ENCODE measurements at places on chromosomes 5 and 9. TPM values are rescaled to one million over a fixed set of nuclear protein-coding genes. Genes with fewer than 3 reads are reported as not detected.
A peak's percentile ranks its signal among the peaks of the same experiment; 100 is the strongest.

LCN1 gene
- not detected for total RNA-seq

SURF2 gene
- 9.9 TPM for total RNA-seq

DNA sequence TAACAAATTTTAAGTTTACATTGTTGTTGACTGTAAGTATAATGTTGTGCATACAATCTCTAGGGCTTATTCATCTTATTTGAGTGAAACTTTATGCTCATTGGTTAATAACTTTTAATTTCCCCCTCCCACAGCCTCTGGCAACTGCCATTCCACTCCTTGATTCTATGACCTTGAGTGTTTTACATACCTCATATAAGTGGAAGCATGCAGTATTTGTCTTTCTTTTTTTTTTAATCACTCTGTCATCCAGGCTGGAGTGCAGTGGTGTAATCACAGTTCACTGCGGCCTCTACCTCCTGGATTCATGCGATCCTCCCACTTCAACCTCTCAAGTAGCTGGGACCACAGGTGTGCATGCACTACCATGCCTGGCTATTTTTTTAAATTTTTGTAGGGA is 83.9 kb downstream of the KCTD16 start:
- H3K4me3 ChIP-seq = no peak overlapping the region
- no peaks in the 10 kb centered on the region for H3K27me3 ChIP-seq
- no peaks in the 10 kb centered on the region for H3K4me1 ChIP-seq
- H3K36me3 ChIP-seq = no peaks in the 10 kb centered on the region
- DNase-seq = no peak

- H3K27ac ChIP-seq = no peak overlapping the region
- no peaks in the 10 kb centered on the region for H3K27me3 ChIP-seq
- H3K36me3 ChIP-seq = no peaks in the 10 kb centered on the region
- H3K4me3 ChIP-seq = no peak overlapping the region
Observed at GRCh38 chr9:124079176-124079925, 67.8 kb downstream of the LHX2 start.

DNA sequence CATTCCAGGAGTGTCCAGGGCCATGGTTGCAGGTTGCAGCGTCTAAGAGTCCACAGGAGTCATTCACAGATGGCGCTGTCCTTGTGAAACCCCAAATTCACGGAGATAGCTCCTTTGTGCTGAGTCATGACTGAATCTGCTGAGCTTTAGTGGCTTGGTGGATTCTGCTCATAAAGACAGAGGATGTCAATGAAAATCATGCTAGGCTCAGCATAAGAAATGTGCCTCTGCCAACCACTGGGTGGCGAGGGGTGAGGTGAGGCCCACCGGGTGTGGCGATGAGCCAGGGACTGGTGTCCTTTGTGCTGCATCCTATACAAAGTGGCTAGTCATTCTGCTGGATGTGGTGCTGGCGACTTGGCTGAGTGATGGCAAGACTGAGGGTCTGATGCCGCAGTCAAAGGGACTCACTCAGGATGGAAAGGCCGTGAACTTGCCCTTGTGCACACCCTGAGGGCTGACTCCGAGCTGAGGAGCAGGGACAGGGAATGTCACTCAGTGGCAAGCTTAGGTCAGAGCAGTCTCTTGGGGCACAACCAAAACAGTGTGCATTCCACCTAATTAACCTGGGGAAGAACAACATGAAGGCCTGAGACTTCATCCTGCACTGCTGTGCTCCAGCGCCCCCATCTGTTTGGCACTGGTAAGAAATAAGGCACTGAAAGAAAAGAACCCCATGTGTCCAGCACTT is 71.5 kb downstream of the DAP start:
- H3K4me3 ChIP-seq = no peak overlapping the region
- H3K27ac ChIP-seq = no peak overlapping the region
- no peaks in the 10 kb centered on the region for H3K27me3 ChIP-seq
- no peak for DNase-seq

- H3K36me3 ChIP-seq = no peaks in the 10 kb centered on the region
- H3K27ac ChIP-seq = no peak overlapping the region
- H3K4me1 ChIP-seq = no peaks in the 10 kb centered on the region
- no peak for DNase-seq
Observed at GRCh38 chr9:95801797-95802196, 73.7 kb upstream of the ERCC6L2 start.

- DNase-seq = no peak
- no peaks in the 10 kb centered on the region for H3K36me3 ChIP-seq
- H3K4me1 ChIP-seq = no peaks in the 10 kb centered on the region
- H3K4me3 ChIP-seq = no peak overlapping the region
Observed at GRCh38 chr9:119601632-119602031, 232.4 kb upstream of the BRINP1 start.

GRCh38 chr5:61576556-61576955 is 244.5 kb downstream of the ZSWIM6 start:
- no peak for DNase-seq
- no peak overlapping the region for H3K27ac ChIP-seq
- no peaks in the 10 kb centered on the region for H3K36me3 ChIP-seq
- H3K4me1 ChIP-seq = no peaks in the 10 kb centered on the region
- H3K4me3 ChIP-seq = no peak overlapping the region

DNA sequence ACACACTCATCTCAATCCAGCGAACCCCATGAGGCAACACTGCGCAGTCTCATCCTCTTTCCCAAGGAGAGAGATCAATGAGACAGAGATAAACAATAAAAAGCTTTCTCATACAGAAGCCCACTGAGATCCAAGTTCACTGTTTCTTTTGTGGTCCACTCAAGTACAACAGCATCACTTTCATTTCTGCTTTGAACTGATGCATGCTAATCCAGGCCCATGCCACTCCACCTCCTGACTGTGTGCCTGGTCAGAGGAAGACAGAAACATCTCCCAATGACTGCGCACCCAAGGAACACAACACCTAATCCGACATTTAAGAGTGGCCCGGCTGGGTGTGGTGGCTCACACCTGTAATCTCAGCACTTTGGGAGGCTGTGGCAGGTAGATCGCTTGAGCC is 104.0 kb downstream of the SERINC5 start:
- no peaks in the 10 kb centered on the region for H3K27me3 ChIP-seq
- no peaks in the 10 kb centered on the region for H3K4me1 ChIP-seq
- peaks cover 5% of the 10 kb centered on the region for H3K36me3 ChIP-seq
- DNase-seq = no peak
- H3K27ac ChIP-seq = no peak overlapping the region

TMEM174 gene
- total RNA-seq = not detected

GRCh38 chr5:38465702-38466423 is 90.6 kb downstream of the LIFR start:
- no peaks in the 10 kb centered on the region for H3K27me3 ChIP-seq
- no peak for DNase-seq
- H3K27ac ChIP-seq = peak overlapping the region; percentile 95
- peaks cover 1% of the 10 kb centered on the region for H3K4me1 ChIP-seq
- H3K36me3 ChIP-seq = no peaks in the 10 kb centered on the region
- no peak overlapping the region for H3K4me3 ChIP-seq

DNA sequence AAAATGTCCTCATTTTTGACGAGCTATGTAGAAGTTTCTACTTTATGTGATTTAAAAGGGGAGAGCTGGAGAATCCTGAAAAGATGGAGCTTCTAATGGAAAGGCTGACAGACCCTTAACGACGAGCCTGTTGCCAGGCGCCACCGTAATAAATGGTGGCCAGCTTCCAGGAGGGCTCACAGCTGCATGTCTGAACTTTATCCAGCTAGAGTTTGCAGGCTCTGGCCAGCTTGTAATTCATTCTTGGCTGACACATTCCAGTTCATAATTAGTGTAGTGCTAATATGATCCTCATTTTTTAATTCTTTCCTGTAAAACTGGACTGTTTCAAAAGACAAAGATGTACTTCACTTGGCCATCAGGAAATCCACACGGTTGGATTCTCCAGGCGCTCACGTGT is 246.7 kb downstream of the GAS1 start:
- peak; percentile 81 for DNase-seq
- no peaks in the 10 kb centered on the region for H3K36me3 ChIP-seq
- H3K27me3 ChIP-seq = no peaks in the 10 kb centered on the region
- H3K4me3 ChIP-seq = no peak overlapping the region
- H3K27ac ChIP-seq = no peak overlapping the region

- H3K4me3 ChIP-seq = no peak overlapping the region
- no peaks in the 10 kb centered on the region for H3K4me1 ChIP-seq
- H3K27ac ChIP-seq = no peak overlapping the region
- DNase-seq = no peak
- H3K36me3 ChIP-seq = peaks cover 10% of the 10 kb centered on the region
- H3K27me3 ChIP-seq = no peaks in the 10 kb centered on the region
Observed at GRCh38 chr5:37116359-37116758, 132.8 kb downstream of the CPLANE1 start.

ADGRD2 gene
- total RNA-seq = not detected

NTNG2 gene
- total RNA-seq = 5.3 TPM

DNA sequence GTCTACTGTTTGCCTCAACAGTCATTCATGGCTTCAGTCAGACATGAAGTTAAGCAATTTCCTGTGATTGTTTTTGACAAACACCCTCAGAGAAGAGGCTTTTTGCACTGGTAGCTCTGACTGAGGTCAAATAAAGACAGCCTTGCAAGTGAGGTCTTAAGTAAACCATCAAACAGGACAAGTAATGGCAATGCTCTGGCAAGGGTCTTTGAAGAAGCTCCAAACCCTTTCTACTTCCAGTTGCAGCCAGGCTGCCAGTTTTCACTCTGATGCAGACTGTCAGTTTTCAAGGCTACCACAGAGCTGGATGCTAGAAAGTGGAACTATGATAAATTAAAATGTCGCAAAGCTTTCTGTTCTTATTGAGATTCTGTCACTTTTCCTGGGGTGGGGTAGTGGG is 421.5 kb upstream of the PTGER4 start:
- H3K27ac ChIP-seq = no peak overlapping the region
- H3K27me3 ChIP-seq = no peaks in the 10 kb centered on the region
- no peaks in the 10 kb centered on the region for H3K4me1 ChIP-seq
- no peaks in the 10 kb centered on the region for H3K36me3 ChIP-seq

- DNase-seq = peak; percentile 74
- H3K27me3 ChIP-seq = no peaks in the 10 kb centered on the region
- H3K36me3 ChIP-seq = no peaks in the 10 kb centered on the region
- no peaks in the 10 kb centered on the region for H3K4me1 ChIP-seq
- H3K27ac ChIP-seq = no peak overlapping the region
Observed at GRCh38 chr5:143355710-143356109, 47.8 kb downstream of the NR3C1 start.

MAN1B1 gene
- 52.2 TPM for total RNA-seq

Data from aorta (tissue), 5 donors.